ENCODE measurements at places on chromosomes 6 and 20. TPM values are rescaled to one million over a fixed set of nuclear protein-coding genes. Genes with fewer than 3 reads are reported as not detected.

BPIFA1 gene
- total RNA-seq = not detected

LPIN3 gene
- 5.6 TPM for total RNA-seq

PBX2 gene
- 35.4 TPM for total RNA-seq

SSTR4 gene
- total RNA-seq = not detected

GTSF1L gene
- not detected for total RNA-seq
